Uterus (tissue), 4 donors: ENCODE measurements at places on chromosomes 2 and 18.

GRCh38 chr2:96549466-96549785 lies 12.9 kb downstream of the ARID5A start:
- no peak for DNase-seq

- DNase-seq, result no peak
Measured at GRCh38 chr2:47070155-47070919, 84.8 kb downstream of the STPG4 start.

- DNase-seq, result no peak
Measured at GRCh38 chr2:213253162-213253561, 31.1 kb upstream of the SPAG16 start.

- no peak for DNase-seq
Measured at GRCh38 chr2:67954093-67954748, 108.6 kb downstream of the C1D start.

- no peak for DNase-seq
Measured at GRCh38 chr2:135386993-135387392, 144.0 kb downstream of the ZRANB3 start.

DNA sequence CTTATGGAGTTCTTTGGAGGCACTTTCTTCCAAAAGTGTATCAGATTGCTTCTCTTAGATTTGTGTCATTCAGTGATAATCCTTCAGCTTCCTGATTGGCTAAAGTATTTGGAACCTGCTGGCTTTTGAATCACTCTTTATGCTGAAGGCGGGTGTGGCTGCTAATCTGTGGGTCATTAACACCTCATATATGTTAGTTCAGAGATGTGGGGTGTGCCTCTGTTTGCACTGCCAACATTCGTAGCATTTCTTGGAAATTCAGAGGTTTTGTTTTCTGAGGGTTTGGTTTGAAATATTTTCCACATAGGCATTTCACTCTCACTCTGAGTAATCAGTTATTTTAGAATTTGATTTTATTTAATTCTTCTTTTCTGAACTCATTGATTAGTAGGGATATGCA lies 1604.4 kb upstream of the ACVR2A start:
- no peak for DNase-seq

DNA sequence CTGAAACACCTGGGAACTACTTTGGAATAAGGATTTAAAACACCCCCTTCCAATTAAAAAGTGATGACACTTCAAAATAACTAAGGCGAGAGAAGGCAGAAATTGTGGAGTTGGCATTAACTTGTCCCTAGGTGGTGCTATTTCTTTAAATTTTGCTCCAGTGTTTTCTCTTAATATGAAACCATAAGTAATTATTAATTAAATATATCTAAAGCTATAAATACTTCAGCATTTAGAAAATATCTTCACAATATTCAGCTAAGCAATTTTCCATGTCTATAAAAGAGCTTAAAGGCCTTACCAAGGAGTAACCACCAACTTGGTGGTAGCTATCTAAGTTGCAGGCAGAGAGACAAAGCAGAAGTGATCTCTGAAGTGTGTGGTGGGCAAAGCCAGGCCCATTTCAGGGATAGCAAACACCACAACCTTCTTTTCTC lies 186.8 kb upstream of the PGAP1 start:
- DNase-seq, result no peak

GRCh38 chr2:181818058-181818680 lies 73.4 kb upstream of the ITPRID2 start:
- no peak for DNase-seq

DNA sequence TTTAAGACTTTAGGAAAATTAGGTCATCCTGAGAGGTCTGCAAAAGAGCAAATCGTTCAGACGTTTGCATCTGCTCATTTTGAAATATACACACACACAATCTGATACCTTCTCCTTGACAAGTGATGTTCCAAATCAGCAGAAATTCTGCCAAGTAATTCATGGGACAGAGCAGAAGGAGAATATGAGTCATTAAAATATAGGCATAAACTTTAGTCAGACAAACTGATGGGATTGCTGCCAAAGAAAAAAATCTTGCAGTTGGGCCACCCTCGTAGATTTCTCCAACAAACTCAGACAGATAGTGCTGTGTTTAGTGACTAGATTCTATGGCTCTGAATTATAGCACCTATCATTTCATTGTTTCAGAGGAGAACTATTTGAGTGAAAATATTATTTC lies 336.3 kb downstream of the NYAP2 start:
- peak; percentile 62 for DNase-seq

DNA sequence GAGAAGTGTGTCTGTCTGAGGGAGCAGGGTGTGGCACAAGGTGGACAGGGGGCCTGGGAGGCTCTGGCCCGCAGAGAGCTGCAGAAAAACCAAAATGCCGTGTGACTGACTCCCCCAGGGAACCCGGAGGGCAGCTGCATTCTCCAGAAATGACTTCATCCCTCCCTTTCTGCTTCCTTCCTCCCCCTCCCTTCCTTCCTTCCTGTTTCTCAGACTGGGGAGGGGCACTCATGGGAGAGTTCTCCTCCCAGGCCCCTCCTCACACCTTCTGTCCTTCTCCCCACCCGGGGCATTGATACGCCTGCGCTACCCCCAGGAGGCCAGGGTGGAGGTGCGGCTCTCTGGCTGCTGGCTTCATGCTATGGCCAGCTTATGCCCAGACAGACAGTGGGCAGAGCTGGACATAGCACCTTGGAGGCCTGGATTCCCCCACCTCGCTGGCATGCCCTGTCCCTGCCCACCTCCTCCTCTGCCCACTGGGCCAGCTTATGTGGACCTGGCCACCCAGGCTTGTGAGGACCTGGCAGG lies 8.2 kb upstream of the GPR17 start:
- peak; percentile 73 for DNase-seq

DNA sequence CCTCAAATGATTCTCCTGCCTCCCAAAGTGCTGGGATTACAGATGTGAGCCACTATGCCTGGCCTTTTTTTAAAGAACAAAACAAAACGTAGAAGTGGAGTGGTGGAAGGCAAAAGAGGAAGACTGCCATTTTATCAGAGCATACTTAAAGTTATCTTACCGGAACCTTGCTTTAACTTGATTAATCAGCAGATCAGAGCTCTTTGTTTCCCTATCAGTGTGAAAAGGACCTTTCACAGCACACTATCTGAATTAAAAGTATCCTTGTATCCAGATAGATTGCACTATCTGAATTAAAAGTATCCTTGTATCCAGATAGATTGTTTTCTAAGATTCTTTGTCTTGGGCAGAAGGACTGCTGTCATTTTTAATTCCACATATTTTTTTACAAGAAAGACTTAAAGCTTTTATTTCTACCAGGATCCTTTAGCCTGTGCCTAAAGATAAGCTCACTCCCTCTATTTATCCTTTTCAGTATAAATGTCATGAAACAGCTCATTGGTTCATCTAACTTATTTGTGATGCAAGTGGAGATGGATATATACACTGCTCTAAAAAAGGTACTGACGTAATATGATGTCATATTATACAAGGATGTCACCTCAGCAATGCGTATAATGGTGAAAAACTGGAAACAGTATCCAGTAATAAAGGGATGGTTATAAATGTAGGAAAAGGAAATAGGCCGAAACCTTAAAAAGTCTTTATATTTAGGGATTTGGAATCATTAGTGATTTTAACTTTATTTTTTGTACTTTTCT lies 17.8 kb downstream of the GMCL1 start:
- no peak for DNase-seq

DNA sequence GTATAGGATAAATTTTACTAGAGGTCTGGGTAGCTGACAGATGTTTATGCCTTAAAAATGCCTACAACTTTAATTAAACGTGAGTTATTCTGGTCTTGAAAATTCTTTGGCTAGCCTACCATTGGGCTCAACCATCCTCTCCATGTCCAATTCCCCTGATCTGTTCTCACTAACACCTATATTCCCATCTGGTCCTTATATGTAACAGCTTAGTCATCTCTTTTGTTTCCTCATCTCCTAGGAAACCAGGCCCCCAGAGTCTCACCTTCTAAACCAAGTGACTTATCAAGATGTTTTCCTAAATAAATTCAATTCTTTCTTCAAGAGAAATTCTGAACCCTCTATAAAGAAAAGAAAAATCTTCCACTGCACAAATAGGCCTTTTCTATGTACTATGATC lies 148.5 kb downstream of the TTC32 start:
- no peak for DNase-seq

- no peak for DNase-seq
Measured at GRCh38 chr2:149225446-149225845, 104.9 kb upstream of the LYPD6 start.

DNA sequence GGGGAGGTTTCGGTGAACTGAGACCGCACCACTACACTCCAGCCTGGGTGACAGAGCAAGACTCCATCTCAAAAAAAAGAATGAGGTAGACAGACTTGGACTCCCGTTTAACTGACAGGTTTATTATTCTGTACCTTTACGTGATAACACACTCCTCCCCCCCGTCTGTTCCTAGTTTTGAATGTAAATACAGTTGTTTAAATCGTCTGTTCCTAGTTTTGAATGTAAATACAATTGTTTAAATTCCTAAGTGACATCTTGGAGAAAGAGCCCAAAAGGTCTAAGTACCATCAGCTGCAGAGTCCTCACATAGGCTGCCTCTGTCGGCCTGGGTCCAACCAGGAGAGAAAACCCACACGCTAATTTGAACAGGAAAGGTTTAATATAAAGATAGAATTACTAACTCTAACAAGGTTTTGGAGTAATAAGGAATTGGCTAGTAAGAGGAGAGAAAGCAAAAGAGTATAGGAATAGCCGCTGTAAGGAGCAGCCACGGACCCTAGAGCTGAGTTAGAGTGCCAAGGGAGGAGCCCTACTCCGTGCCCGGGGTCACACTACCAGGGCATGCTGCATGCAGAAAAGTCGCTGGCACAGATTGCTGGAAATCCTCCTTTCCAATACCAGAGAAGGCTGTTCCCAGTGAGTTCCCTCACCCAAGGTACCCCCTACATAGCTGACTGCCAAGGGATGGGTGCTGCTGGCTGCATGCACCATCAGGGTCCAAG lies 83.5 kb upstream of the RANBP2 start:
- no peak for DNase-seq

GRCh38 chr2:58899692-58900091 lies 658.6 kb upstream of the FANCL start:
- no peak for DNase-seq

- no peak for DNase-seq
Measured at GRCh38 chr2:241767464-241768250, 9.0 kb upstream of the GAL3ST2 start.

DNA sequence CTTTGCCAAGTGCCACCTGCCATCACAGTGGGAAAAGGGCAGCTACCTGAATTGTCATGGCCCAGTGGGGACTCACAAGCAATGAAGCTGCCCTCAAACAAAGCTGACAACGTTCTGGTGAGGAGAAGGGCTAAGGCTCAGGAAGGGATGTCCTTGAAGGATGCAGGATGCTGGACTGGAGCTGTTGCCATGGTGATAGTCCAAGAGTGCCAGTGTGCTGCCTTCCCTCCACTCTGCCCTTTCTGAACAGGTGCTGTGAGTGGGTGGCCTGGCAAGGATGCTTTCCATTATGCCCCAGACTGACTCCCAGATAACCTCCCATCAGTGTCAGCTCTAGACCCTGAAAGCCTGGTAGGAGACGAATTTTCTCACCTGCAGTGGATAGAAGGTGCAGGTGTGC lies 137.8 kb upstream of the GYPC start:
- DNase-seq, result no peak

DNA sequence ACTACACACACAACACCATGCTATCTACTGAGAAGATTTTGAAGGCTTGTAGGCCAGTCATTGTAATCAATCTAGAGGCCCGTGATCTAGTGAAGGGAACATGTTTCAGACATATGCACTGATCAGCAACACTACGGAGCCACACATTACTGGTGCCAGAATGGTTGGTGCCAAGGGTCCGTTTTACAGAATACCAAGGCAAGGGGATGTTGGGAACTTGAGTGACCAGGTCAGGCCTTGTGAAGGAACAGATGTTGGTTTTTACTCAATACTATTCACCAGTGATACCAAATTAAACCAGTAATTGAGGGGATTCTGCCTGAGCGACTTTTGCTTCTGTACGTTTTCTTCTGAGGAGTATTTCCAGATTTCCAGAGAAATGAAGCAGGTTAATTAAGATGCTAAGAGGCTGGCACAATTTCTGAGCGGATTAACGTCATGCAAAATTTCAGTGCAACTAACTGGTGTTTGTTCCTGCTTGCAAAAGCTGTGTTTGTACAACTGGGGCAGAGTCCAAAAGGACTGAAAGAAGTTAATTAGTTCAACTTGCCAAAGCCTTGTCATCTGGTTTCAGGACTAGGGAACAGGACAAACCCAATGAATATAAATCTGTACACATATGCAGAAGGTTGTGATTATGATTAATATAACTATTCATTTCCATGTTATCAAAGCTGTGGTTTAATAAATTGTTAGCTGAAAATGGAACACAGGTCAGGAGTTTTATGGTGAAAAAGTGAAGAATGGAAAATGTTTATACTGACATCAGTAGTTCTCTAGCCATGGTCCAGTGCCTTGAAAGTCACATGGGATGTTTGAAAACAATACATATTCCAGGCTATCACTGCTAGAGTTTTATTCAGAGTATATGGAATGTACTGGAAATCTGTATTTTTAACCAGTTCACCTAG lies 432.1 kb upstream of the DCC start:
- no peak for DNase-seq

DNA sequence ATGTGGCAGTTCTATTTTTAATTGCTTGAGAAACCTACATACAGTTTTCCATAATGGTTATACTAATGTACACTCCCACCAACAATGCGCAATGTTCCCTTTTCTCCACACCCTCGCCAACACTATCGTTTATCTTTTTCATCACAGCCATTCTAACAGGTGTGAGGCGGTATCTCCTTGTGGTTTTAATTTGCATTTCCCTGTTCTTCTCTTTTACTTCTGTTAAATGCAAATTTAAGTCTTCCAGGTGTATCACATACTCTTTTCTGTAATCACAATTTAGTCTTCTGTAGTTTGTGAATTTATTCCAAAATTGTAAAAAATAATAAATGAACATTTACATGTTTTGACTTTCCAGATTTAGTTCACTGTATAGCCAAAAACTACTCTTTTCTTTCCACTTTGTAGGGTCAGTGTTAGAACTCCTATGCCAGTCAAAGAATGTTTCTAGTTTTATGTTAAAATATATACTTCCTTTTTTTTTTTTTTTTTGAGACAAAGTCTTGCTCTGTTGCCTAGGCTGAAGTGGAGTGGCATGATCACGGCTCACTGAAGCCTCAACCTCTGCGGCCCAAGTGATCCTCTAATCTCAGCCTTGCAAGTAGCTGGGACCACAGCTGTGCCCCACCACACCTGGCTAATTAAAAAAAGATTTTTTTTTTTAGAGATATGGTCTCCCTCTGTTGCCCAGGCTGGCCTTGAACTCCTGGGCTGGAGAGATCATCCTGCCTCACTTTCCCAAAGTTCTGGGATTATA lies 15.4 kb upstream of the ACYP2 start:
- DNase-seq, result no peak
